ENCODE measurements at places on chromosomes 16 and 17.

DNA sequence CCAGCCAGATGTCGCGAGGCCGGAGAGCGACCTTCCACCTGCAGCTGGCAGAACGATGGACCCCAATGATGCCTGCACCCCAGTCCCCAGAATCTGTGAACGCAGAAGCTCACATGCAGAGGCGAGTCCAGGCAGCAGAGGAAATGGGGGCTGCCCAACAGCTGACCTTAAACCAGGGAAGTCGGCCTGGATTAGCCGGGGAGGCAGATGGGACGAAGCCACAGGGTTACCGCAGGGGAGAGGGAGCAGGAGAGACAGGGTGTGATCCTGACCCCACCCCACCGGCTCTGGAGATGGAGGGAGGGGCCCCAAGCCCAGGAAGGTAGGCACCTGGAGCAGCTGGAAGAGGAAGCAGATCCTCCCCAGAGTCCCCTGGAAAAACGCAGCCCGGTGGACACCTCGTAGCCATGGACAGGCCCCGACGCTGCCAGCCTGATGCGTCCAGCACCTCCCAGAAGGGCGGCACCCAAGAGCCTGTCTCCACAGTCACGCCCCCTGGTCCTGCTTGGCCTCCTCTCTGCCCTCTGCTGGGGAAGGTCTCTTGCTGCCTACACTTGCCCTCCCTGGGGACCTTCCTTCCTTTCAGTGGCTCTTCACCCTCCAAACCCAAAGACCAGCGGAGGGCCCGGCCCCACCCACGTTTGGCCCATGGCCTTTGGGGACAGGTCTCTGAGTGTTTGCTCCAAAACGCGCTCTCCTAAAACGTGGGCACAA lies 37.3 kb downstream of the PIEZO1 start:
- no peak for DNase-seq

DNA sequence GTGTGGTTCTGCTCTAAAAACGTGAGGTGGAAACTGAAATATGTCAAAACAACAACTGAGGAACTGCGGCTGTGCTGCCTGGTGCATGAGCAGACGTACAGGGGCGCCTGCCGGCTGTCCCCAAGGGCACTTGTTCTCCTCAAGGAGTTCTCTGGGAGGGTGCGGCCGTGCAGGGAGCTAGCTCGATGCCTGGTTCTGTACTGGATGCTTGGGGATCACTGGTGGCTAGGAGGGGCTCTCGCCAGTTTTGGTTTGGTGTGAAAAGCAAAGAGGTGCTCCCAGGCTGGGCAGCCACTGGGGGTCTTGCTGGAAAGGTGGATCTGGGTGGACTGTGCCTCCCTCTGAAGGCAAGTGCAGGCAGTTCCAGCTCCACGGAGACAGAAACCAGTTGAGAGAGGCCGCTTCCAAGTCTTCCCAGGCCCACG lies 41.9 kb upstream of the ATP2A3 start:
- no peak for DNase-seq

GRCh38 chr16:57483725-57484514 lies 2.4 kb downstream of the DOK4 start:
- no peak for DNase-seq

GRCh38 chr17:65503557-65503956 lies 57.9 kb downstream of the AXIN2 start:
- no peak for DNase-seq
